SHP77 (cell line): ENCODE measurements at places on chromosomes 3 and 15.

- DNase-seq = no peak
Measured at GRCh38 chr15:79364571-79365240, 53.8 kb downstream of the TMED3 start.

DNA sequence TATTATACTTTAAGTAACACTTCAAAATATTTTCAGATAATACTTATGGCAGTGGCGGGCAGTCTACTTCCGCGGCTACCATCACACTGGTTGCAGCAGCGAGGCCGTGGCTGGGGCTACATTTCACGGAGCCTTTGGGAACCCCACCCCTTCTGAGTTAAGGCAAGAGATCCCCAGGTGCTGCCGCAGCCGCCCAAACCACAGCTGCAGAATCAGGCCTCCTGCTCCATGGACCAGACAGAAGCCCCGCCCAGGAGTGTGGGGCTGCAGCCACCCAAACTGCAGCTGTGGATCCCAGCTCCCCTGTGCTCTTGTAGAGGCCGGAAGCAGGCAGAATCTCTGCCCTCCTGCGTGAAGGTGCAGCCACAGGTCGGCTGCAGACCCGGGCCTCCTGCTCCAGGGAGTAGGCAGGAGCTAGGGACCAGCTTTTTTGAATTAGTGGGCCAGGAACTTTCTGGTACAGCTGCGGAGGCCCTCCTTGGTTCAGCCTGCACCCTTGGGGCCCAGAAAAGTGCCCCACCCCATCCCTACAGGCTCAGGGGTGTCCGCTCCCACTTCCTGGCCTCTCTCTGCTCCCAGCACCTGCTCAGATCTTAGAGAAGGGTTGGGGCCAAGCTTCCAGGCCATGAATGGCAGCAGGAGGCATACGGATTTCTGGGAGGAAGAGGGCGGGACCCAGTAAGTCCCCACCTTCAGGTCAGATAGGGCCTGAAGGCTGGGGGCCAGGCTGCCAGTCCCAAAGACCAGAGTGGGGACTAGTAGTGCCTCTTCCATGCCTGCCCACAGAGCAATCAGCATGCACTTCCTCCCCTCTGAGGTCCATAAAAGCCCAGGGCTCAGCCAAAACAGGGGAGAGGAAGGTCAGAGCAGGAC lies 1188.8 kb upstream of the CADM2 start:
- DNase-seq = no peak

DNA sequence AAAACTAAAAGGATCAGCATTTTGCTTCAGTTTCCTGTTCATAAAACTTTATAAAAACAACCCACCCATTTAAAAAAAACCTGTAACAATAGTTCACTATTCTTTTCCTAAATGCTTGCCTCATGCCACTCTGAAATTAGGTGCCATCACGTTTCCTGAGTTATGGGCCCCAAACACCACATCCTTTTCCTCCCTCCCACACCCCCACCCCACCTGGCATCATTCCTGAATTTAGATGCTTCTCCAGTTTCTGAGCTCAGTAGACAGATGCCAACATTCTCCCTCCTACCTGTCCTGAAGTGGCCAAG lies 11.9 kb upstream of the ARHGEF3 start:
- DNase-seq = no peak

GRCh38 chr15:97401195-97401594 lies 559.3 kb upstream of the ARRDC4 start:
- DNase-seq = no peak

DNA sequence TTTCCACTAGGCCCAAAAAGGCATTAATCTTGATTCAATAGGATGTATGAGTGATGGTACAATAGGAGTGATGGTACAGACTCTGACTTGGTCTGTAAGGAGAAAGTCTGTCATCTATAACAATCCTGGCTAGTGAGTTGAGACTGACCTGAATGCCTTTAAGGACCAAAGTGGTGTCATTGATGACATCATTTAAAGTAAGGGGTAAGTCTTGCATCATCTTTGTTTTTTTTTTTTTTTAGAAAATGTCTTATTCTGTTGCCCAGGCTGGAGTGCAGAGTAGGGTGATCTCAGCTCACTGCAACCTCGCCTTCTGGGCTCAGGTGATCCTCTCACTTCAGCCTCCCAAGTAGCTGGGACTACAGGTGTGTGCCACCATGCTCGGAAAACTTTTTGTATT lies 5.6 kb upstream of the TMEM45A start:
- DNase-seq = no peak

- no peak for DNase-seq
Measured at GRCh38 chr3:5972586-5972985, 785.1 kb downstream of the EDEM1 start.

- DNase-seq = no peak
Measured at GRCh38 chr3:183466575-183466974, 38.2 kb upstream of the MCF2L2 start.

DNA sequence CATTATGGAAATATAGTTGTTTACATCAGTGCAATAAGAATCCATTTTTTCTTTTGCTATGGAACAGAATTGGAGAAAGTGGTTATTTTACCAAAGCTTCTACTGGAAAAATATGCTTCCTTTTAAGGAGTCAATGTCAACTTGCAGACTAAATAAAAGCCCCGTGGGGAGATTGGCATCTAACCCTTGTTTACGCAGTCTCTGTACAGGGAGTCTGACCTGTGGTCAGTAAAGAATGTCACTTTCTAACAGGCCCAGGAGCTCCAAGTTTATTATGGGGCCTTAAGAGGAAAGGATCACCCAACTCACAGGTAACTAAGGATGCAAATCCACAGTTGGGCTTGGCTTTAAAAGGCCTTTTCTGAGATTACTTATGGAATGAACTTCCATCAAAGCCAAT lies 1751.2 kb downstream of the SI start:
- DNase-seq = no peak

GRCh38 chr3:179565496-179565895 lies 2.8 kb downstream of the ACTL6A start:
- DNase-seq = no peak

DNA sequence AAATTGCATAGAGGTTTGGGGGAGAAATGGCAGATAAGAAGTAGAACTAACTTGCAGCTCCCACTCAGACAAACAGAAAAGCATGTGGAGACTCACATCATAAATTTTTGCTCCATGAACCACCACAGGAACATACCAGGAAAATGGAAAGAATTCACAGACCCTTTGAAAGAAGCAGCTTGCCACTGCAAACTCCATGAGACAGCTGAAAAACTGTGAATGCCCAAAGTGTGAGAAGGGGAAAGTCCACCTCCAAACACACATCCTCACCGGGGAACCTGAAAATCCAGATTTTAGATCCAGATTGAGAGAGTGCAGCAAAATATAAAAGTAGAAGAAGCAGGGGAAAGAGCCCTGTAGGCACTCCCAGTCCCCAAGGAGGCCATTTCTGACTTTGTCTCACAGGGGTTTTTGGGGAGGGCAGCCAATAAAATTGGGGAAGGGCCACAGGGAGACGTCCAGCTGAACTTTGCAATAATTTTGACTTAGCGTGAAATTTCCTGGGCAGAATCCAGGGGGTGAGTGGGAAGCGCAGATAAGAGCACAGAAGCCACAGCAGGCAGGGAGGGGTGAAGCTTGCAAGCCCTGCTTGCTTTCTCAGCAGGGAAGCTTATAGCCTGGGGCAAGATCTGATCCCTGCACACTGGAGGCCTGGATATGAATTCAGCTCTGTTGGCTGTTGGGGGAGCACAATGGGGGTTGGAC lies 183.4 kb upstream of the UBE2E2 start:
- DNase-seq = no peak

- DNase-seq = no peak
Measured at GRCh38 chr3:138172625-138173024, 2.1 kb downstream of the DBR1 start.
